Large intestine (tissue), 12 donors: ENCODE measurements at places on chromosomes 1 and 21. TPM values are rescaled to one million over a fixed set of nuclear protein-coding genes. Genes with fewer than 3 reads are reported as not detected.

The HTR6 gene
- polyA plus RNA-seq, result 0.07 TPM

The ALX3 gene
- not detected for polyA plus RNA-seq

The RAP1GAP gene
- 68.1 TPM for polyA plus RNA-seq

The REG4 gene
- 548 TPM for polyA plus RNA-seq

The GPR137B gene
- 7.6 TPM for polyA plus RNA-seq

The CCSAP gene
- polyA plus RNA-seq, result 5.6 TPM

The KDF1 gene
- 20.4 TPM for polyA plus RNA-seq

The FAM163A gene
- polyA plus RNA-seq, result 5.5 TPM

DNA sequence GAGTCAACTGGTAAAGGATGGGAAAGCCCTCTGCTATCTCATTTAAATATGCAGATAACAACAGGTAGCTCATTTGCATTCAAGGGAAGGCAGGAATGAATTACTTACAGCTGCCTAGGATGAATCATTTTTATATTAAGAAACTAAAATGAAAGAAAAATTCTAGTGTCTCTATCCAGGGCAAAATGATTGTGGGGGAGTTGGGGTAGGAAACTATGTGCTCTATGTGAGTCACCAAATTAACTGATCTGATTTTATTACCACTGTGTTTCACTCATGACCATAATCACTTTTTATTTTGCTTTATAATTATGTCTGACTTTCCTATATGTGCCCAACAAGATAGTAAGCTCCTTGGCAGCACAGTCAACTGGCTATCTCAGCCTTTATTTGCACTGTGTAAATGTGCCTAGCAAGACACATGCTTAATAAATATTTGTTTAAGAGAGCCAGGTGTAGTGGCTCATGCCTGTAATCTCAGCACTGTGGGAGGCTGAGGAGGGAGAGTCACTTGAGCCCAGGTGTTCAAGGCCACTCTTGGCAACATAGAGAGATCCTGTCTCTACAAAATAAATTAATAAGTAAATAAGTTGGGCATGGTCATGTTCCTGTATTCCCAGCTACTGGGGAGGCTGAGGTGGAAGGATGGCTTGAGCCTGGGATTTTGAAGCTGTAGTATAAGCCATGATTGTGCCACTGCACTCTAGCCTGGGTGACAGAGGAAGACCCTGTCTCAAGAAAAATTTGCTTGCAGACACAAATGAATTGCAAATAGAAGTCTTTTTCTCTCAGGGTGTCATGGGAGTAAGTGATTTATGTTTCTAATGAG is 84.1 kb downstream of the SPAG17 start:
- peak; percentile 37 for DNase-seq

DNA sequence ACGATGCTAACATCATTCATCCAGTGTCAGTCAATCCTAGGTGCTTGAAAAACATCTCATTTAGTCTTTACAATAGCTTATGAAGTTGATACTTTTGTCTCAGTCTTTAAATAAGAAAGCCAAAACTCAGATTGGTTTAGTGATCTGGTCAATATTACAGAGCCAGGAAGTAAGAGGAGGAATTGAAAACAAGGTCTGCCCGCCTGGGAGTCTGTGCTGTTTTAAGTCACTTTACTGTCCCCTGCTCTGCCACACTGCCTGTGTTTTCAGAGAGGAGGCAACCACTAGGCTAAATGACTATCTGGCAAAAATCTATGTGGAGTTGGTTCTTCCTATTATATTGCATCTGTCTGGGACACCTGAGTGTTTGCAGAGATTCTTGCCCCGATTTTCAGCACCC is 62.3 kb downstream of the ST6GALNAC3 start:
- DNase-seq, result no peak

- no peak for DNase-seq
Measured at GRCh38 chr21:46001821-46002681, 20.5 kb downstream of the COL6A1 start.

DNA sequence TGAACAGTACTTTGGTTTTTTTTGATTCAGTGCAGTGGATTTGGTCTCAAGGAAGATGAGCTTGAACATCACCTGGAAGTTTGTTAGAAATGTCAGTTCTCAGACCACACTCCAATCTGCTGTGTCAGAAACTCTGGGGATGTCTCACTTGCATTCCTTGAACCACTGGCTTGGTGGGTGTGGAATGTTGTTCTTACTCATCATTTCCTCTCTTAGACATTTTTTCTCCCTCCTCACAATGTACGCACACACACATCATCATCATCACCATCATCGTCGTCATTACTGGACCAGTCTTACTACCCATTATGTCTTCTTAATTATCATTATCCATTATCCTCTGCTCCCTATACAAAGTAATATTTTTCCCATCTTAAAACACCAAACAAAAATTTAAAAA is 91.9 kb upstream of the KCNK2 start:
- DNase-seq, result no peak

DNA sequence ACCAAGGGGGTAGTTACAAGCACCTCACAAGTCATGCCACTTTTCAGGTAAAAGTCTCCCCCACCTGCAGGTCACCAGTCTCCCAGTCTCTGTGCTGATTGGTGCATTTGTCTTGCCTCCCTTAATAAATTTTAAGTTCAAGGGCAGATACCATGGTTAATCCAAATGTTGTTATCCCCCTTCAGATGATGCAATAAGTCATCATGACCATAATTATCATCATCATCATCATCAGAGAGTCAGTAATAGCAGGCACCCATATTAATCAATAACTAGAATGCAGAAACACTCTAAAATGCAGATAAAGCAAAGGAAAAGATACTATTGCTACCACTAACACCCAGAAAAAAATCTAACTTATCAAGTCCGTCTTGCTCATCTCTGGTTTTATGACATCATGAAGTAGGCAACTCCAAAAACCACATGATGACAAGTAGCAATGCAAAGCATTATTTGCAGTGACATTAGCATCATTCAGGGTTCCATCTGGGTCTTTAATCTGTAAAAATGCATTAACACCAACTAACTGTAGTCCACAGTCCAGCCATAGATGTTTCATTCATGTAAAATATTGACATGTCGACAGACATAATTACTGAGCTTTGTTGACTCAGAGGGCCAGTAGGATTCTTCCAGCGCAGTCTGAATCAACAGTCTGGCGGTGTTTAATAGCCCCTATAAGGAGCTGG is 492.0 kb upstream of the RUNX1 start:
- peak; percentile 67 for DNase-seq

DNA sequence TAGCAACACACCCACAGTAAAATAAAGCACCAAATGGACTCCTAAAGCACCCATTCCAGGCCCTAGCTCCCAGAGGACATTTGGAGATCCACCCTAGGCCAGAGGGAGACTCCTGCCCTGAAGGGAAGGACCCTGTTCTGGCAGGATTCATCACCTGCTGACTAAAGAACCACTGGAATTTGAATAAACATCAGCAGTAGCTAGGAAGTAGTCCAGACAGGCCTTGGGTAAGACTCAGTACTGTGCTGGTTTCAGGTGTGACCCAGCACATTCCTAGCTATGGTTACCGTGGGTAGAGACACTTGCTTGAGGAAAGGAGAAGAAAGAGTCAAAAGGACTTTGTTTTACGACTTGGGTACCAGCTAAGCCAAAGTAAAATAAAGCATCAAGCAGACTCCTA is 92.7 kb upstream of the LRRC7 start:
- DNase-seq, result no peak

GRCh38 chr21:38075833-38076587 is 159.8 kb upstream of the KCNJ6 start:
- DNase-seq, result no peak

DNA sequence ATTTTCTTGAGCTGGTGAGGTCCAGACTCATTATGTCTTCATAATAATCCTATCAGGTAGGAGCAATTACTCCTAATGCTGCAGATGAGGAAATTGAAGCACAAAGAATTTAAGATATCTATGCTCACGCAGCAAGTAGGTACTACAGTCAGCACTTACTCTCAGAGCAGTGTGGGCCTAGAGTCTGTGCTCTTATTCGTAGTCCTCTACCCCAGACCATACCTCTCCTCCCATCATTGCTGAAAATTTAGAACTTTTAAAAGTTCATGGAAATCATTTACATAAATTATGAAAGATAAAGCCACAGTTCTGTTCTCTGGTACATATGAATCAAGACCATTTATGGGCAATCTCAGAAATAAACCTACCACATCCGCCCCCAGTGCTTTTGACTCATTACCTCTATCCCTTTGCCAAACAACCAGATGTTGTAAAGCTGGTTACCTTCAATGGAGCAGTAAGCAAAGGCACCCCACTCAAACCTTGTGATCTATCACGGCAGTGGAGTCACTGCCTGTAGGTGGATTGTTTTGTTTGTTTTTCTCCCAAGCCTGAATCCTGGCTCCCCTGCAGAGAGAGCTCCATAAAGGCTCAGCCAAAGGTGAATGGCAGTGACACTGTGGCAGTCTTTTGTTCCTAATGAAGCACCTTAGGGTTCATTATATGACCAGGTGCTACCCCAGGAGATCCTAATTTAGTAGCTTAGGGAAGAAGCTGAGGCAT is 20.9 kb upstream of the MAN1A2 start:
- DNase-seq, result no peak

DNA sequence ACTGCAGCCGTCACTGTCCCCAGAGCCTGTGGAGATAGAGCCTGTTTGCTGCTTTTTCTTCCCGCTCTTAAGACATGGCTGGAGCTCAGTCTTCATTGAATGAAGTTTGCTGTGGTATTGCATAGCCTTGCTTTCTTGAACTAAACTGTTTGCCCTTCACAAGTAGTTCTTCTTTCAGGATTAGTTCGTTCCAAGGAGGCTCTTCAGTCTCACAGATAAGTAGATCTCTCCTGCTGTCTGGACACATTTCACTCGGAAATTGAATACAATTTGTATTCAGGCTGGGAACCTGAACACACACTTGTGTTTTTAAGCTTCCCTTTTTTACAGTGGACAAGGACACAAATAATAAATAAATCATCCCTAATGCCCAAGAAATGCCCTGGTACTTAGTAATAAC is 34.7 kb downstream of the IFNAR1 start:
- DNase-seq, result no peak

- no peak for DNase-seq
Measured at GRCh38 chr21:33293136-33293535, 27.0 kb downstream of the IL10RB start.

GRCh38 chr21:16571594-16571993 is 841.8 kb downstream of the USP25 start:
- DNase-seq, result no peak

DNA sequence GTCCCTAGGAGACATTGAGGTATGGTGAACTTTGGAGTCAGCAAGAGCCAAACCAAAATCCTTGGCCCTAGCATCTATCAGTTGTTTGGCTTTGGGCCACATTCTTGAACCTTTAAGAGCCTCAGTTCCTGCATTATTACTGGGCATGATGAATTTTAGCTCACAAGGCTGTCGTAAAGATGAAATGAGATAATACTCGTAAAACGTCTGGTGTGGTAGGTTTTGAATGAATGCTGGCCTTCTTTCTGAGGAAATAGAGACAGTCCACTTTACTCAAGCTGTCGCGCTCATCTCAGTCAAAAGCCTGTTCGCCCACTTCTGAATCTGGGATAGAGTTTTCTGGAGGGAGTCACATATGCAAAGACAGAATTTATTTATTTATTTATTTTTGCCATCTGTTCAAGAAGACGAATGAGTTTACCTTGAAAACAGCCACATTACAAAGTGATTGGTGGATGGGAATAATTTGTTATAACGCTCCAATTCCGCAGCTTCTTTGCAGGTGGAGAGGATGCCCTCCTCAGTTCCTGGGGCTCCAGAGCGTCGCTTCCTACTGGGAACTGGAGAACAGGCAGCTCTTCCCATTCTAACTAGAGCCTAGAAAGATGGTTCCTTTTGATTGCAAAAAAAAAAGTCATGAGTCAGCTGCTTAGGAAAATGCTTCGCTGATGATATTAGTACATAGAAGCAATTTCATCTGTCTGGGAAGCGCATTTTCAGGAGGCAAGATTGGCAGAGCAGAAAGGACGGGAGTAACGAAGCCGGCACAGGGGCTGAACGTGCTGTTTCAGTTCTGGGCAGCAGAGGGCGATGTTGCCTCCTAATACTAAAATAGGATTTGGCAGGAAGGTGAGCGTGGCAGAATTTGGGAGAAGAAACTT is 49.9 kb upstream of the CYP2J2 start:
- no peak for DNase-seq

DNA sequence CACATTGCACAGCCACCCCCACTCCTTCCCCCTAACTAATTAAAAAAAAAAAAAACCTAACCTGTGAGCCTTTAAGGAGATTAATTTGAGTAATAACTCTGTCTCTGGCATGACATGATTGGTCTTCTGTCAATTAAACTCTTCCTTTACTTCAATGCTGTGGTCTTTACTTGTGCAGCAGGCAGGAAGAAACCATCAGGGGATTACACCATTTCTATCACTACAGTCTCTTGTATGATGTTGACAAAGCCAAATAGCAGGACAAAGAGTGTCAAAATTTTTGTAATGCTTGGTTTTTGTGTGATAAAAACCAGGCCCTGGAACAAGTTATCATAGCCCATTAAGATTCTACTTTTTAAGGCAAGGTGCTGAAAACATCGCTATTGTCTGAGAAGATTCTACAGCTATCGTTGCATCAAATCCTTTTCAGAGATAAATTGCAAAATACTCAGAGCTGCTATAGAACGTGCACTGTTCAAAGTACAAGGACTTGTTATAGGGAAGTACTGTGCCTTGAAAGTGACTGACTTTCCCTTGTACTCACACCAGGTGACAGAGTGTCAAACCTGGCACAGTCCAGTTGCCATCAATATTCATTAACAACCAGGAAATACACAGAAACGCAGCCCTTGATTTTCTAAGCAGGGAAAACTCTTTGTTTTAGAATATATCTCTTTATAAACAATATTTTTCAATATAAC is 37.7 kb downstream of the LHX9 start:
- DNase-seq, result peak; percentile 70

- DNase-seq, result no peak
Measured at GRCh38 chr1:169739980-169740379, 6.1 kb upstream of the SELE start.

GRCh38 chr1:116218922-116219321 is 107.7 kb downstream of the MAB21L3 start:
- DNase-seq, result no peak

DNA sequence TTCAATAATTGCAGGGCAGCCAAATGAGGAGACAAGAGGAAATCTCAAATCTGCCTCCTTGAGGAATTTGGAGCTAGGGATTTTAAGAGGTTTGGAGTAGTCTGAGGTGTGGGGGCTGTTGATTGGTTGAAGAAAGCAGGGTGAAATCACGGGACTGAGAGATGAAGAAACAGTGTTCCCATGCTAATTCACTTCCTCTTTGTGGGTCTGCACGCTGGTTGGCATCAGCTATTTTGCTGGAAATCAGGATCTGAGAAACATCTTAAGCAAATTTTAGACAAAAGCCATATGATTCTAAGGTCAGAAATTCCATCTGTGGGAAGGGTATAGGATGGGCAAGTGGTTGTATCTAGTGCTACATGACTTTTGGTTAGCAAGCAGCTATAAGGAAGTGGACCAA is 107.1 kb upstream of the PAXBP1 start:
- DNase-seq, result no peak

- DNase-seq, result no peak
Measured at GRCh38 chr1:232484856-232485255, 145.1 kb downstream of the SIPA1L2 start.

- no peak for DNase-seq
Measured at GRCh38 chr21:43805275-43805800, 16.0 kb downstream of the RRP1 start.
